Muscle of leg (tissue), 16 donors: ENCODE measurements at places on chromosomes 1 and 21.

DNA sequence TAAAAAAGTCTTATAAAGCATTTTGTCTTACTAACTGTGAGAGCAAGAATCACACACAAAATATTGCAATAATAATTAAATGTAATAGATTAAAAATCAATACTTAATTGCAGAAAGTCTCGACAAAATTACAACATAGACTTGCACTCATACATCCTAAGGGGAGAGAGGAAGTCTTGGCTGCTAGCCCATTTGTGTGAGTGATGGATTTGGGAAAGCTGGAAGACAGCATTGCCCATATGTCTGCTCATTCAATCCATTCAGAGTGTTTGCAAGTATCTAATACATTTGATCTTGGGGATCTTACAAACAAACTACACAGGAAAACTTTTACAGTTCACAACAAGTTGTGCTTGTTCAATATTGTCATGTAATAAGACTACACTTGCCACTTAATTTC lies 140.5 kb downstream of the COL11A1 start:
- DNase-seq, result peak; percentile 19

GRCh38 chr1:183114441-183114840 lies 71.6 kb upstream of the LAMC2 start:
- DNase-seq, result no peak

- DNase-seq, result peak; percentile 10
Measured at GRCh38 chr1:71463144-71463543, 382.3 kb upstream of the ZRANB2 start.

GRCh38 chr1:43034778-43035177 lies 76.1 kb upstream of the SLC2A1 start:
- DNase-seq, result no peak

DNA sequence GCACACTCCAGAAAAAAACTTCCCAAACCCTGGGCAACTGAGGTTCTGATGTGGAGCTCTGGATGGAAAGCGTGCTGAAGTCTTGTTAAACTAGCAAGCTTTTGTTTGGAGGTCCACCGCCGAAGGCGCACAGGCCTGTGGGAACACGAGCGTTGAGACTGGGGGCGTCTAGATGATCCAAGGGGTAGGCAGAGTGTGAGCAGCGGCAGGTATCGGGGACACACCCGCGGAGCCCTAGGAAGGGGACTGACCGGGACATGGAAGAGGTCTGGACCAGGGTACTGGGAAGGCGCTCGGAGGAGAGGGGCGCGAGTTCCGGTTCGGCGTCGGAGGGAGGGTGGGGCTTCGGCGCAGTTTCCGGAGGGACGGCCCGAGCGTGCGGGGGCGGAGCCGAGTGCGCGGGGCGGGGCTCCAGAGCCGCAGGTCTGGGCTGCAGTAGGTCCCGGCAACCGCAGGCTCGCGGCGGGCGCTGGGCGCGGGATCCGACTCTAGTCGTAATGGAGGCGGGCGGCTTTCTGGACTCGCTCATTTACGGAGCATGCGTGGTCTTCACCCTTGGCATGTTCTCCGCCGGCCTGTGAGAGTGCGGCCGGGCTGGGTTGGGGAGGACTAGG lies at the start of gene SLC50A1:
SLC50A1 (plus strand) TSS at position 438 of the 614 bp plus-strand sequence; CDS start at position 498, 60 bp downstream.
- peak; percentile 97 for DNase-seq
